ENCODE measurements at places on chromosomes 6 and 20. TPM values are rescaled to one million over a fixed set of nuclear protein-coding genes. Genes with fewer than 3 reads are reported as not detected.

DNA sequence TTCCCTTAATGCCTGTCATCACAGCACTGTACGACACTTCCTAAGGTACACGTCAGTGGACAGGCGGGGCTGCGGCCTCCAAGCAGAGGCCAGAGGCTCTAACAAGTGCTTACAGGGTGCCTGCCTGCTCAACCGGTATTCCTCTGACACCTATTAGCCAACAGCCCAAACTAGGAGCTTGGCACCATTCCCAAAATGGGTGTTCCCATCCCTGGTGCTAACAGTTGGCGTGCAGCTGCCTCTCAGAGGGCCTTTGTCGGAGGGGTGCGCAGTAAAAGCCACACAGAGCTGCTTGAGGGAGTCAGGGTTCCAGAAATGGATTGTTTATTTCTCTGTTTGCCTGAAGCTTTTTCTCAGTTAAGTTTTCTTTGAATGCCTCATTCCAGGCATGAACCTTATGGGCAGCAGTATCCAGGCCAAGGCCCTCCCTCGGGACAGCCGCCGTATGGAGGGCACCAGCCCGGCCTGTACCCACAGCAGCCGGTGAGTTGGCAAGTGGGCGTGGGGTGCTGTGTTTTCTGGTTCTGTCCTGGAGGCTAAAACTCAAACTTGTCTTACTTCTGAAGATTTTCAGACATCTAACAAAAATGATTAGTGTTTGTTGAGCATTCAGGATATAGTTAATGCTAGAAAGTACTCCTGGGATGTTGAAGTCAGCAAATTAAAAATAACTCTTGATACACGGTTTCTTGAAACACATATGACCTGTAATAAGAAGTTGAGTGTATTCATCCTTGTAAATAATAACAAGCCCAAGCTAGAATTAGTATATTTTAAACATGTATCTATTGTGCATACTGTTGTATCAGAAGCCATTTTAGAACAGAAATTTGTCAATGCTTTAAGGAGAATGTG, 124.7 kb downstream of the TMEM242 start:
- DNase-seq: no peak

DNA sequence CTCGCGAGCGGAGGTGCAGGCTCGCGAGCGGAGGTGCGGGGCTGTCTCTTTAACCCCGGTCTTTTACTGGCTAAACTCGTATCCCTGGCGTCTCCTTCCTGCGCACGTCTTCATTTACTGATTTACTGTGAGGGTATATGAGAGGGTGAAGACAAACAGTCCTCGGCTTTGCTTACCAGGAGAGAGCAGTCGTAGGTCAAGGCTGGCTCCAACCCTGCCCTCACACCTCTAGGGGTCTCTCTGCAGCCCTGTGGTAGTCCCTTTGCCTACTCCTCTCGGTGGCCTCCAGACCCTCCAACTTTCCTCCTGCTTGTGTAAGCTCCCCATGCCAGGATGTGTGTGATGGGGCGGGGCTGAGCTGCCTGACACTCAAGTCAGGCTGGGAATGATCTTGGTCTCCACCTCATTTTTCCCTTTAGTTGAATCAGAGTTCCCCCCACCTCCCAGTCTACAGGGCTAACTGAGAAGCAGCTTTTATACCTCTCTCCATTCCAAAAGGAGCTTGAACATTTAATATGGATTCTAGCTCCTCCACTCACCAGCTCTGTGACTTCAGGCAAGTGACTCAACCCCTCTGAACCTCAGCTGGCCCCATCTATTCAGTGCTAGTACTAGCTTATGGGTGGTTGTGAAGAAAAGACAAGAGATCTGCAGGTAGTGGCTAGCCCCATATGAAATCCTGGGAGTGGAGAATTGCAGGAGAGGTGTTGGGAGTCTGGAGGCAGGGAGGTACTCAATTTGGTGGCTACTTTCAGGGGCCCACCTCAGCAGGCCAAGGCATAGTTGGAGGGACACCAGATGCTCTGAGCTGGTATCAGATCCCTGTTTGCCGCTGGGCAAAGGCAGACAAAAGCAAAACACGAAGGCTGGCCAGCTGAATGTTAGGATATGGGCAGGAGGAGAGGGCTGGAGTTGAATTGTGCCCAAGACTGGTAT, 902 bp downstream of the SLC29A1 start:
- no peak for DNase-seq

DNA sequence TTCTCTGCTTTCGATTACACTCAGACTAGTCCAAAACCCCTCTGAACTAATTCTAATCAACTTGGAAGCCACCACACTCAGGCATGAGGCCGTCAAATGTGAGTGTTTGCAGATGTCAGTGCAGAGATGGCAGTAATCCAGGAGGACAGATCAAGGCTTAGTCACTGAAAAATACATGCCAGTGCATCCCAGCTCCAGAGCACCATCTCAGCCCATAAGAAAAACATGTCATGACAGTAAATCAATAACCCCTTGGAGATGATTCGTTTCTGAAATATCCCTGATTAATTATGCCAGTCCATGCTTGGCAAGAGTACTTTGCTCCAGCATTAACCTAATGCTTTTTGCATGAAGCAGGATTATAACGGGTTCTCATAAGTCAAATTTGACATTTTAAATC, 179.5 kb downstream of the ADAT2 start:
- DNase-seq: no peak

GRCh38 chr20:24691901-24692351, 222.5 kb downstream of the SYNDIG1 start:
- DNase-seq: no peak

Gene VPS16
- total RNA-seq: 109 TPM

Gene SAMD3
- total RNA-seq: 339 TPM

Gene C2
- 1.0 TPM for total RNA-seq

Data from natural killer cell (primary cell).